Endothelial cell of umbilical vein (primary cell): ENCODE measurements at places on chromosomes 2 and 18.
A peak's percentile ranks its signal among the peaks of the same experiment; 100 is the strongest.

GRCh38 chr2:19442731-19443130 lies 84.3 kb upstream of the OSR1 start:
- no peak for DNase-seq

DNA sequence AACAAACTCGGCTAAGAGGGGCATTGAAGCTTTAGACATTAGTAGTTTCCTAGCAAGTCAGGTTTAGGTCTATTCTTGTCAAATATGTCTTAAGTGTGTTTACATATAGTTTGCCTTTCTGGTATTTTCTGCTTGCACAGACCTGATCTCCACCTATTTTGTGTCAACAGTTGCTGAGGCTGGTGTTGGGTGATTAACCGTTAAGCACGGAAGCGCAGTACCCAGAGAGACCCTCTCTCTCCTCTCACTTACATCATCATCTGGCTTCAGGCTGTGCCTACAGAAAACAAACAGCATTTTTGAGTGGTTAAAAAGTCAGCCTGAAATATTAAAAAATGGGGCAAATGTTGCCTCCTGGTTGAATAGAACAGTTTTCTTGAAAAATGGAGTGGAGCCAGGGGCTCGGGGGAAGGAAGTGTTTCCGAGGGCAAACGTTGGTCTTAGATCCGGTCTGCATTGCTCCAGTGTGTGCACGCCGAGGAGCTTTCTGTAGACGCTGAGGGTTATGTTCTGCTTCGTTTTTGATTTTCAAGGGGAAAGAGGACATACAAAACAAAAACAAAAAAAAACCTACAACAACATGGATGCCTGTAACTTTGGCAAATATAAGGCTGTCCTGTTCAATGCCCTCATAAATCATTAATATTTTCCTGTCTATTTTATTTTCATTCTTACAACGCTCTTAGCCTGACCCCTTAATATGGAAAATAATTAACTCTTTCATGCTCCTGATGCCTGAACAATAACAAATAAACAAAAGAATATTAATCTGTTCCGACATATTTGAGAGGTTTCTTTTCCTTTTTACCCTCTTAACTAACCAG lies 120.8 kb downstream of the MEIS1 start:
- DNase-seq: peak; percentile 74

DNA sequence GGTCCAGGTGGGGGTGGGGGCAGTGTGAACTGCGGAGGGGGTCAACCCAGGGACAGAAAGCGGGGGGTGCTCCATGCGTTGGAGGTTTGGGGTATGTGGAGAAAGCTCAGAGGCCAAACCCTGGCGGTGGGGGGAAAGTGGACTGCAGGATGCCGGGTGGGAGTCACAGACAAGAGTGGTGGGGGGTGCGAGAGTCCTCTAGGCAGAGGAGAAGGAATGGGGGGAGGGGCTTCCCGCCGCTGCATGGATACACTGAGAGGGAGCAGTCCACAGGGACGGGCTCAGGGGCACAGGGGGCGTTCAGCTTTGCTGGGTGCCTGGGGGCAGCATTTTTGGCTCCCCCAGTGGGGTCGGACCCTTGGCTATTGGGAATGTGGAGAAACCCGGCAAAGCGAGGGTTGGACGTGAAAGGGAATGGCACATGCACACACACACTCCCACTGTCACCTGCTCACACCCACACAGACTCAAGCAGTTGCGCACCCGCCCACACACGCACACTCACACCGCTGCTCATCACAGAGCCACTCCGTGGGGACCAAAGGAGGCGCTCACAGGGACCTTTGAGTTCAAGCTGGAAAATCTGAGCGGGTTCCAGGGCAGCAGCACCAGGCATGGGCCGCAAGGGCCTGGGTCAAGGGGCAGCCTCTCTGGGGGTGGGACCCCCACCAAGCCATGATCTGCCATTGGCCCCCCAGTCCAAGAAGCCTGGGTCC lies 7.7 kb downstream of the GBX2 start:
- DNase-seq: no peak

DNA sequence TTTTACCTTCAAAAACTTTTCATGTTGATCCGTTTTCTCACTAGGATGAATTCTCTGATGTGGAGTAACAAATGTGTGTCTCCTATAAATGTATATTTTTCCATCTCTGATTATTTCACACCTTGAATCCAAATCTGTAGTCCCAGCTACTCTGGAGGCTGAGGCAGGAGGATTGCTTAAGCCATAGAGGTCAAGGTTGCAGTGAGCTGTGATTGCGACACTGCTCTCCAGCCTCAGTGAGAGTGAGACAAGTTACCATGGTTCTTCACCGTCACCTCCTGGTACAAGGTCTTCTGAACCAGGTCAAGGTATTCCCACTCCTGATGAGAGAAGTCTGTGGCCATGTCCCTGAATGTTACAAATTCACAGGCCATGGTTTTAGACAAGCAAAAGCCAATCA lies 15.1 kb downstream of the GMCL1 start:
- no peak for DNase-seq

- no peak for DNase-seq
Observed at GRCh38 chr2:9741110-9741509, 102.2 kb upstream of the TAF1B start.

GRCh38 chr2:155997538-155997937 lies 335.0 kb downstream of the NR4A2 start:
- no peak for DNase-seq

GRCh38 chr2:194985258-194985657 lies 671.8 kb upstream of the SLC39A10 start:
- DNase-seq: no peak

DNA sequence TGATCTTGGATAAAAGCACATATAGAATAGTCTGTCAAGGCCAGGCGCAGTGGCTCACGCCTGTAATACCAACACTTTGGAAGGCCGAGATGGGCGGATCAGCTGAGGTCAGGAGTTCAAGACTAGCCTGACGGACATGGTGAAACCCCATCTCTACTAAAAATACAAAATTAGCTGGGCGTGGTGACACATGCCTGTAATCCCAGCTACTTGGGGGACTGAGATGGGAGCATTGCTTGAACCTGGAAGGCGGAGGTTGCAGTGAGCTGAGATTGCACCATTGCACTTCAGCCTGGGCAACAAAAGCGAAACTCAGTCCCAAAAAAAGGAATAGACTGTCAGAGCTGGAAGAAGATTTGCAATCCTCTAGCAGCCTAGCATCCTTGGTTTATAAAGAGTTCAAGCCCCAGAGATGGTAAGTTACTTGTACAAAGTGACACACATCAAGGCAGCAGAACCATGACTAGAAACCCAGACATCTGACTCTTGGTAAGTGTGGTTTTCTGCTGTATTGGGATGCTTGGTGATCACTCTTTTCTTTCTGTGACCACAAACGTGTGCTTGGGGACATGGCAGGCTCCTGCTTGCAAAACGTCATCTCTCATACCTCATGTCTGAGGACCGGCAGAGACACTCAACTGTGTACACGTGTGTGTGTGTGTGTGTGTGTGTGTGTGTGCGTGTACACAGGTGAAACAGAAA lies 69.0 kb downstream of the OSBPL6 start:
- no peak for DNase-seq

GRCh38 chr2:170227507-170227947 lies 49.6 kb downstream of the MYO3B start:
- no peak for DNase-seq

DNA sequence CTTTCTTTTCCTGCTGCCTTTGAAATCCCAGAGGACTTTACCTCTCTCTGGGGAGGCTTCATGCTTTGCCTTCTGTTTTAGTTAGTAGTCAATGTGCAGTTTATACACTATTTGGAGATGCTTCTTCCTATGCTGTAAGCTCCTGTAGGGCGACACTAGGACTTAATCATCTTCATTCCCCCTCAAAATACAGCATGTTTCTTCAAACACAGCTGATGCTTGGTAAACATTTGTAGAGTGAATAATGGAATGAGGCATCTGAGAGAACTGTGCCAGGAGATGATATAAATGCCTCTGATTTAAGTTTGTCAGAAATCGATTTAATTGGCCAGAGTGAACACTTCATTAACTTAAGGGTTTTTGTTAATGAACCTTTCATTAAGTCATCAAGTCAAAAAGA lies 43.4 kb downstream of the LHCGR start:
- DNase-seq: no peak
